DMS 273 treated with DMSO at 0.1 percent for 48 hours (cell line): ENCODE measurements at places on chromosomes 5 and 9.

DNA sequence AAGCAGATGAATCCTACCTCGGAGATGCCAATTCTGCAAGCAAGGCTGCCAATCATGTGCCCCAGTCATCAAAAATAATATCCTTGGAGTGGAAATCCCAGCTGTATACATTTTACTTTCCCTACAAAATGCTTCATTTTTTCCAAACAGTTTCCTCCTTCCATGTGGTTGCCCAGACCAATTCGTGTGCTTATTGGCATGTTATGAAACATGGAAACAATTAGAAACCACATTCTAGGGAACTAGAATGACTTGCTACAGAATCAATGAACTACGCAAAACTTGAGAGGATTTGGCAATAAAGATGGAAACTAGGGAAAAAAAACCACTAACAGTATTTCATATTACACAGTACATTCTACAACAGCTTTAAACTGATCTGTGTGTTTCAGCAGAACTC, 584.5 kb upstream of the DMAC1 start:
- no peak for DNase-seq

GRCh38 chr9:130711469-130711868, 17.9 kb downstream of the EXOSC2 start:
- DNase-seq, result peak; percentile 19

GRCh38 chr9:124551472-124552272, 44.5 kb upstream of the NR5A1 start:
- no peak for DNase-seq

DNA sequence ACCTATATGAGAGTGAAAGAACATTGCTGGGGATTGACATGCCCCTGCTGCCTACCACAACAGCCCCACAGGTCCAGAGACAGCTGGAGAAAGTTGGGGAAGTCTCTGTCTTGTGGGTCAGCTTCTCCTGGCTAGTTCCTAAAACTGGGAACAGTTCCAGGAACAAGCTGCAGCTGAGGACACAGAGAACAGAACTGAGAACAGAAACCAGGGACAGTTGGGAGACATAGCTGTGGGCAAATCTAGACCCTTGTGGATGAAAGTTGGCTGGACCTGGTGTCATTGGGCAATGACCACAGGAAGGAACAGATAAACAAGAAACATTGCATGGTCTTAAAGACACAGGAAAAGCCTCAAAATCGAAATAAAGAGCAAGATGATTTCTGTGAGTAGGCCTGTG, 58.3 kb upstream of the MOCS2 start:
- DNase-seq, result no peak

- no peak for DNase-seq
Measured at GRCh38 chr5:40333459-40334241, 346.1 kb upstream of the PTGER4 start.
